ENCODE measurements at places on chromosomes 1 and 21.

DNA sequence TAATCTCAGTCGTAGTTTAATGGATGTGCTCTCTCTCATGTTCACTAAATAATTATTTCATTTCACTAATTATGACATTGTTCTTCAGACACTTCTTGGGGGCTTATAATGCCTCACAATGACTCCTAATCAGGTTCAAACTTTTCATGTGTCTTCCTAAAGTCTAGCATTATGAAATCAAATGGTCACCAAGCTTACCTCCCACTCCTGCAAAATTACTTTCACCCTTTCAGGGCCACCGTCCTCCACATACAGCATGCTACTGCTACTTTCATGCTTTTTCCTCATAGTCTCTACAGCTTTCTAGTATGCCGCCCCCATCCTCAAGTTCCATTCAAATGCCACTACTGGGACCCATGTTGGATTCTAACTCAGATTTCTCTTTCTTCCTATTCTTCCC is 59.8 kb upstream of the C1orf53 start:
- DNase-seq, result no peak

DNA sequence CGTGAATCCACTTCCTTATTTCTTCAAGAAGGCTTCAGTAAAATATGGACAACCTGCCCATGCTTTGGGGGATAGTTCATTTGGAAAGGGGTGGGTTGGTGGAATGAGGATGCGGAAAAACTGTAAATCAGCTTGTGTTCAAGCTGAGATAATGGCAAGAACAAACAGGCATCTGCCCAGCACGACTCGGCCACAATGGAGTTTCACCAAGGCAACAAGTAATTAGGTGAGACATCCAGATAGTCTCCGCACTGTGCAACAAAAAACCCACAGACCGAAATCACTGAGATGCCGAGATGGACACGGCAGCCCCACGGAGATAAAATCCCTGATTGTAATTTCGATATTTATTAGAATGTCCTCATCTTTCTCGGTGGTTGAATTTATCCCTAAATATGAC is 455.2 kb downstream of the AJAP1 start:
- no peak for DNase-seq

DNA sequence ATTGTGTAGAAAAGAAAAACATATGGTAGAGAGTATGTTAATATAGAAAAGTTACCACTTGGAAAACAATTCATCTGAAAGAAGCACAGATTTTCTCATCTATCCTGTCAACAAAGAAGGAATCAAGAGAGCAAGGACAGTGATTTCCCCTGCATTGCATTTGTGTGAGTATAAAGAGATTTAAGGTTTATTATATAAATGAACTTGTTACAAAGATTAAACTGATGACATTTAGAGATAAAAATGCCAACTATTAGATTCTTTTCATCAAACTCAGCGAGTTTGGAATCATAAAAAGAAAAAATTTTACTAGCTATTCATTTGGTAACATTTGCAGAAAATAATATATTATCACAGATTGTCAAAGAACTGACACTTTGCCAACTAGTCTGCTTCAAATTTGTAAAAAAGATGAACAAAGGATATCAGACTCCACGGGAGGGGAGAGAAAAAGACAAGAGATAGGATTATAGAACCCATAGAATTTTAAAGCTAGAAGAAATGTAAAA is at the start of gene RGS21:
TSS of gene RGS21 (plus strand) at position 51 of the 509 bp plus-strand sequence. CDS start 26,045 bp downstream, outside the sequence.
- DNase-seq, result no peak

- DNase-seq, result no peak
Observed at GRCh38 chr21:46295177-46295770, 9.1 kb downstream of the YBEY start.

DNA sequence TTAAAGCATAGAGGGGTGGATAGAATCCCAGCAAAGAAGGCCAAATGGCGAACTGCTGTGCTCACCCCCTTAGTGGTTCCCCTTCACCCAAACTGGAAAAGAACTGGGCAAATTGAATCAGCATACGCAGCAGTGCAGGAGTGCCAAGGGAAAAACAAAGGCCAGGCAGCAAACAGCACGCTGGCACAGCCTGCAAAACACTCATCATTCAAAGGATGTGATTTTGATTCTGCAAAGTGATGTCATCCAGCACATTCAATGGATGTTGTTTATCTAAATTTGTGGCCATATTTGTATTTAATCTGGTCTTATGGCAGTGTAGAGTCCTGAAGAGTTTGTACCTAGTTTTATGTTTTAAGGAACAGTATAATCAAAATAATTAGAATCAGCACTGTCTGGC is 71.8 kb upstream of the ECE1 start:
- DNase-seq, result no peak

GRCh38 chr1:39685071-39685470 is 6.2 kb downstream of the HPCAL4 start:
- DNase-seq, result no peak

DNA sequence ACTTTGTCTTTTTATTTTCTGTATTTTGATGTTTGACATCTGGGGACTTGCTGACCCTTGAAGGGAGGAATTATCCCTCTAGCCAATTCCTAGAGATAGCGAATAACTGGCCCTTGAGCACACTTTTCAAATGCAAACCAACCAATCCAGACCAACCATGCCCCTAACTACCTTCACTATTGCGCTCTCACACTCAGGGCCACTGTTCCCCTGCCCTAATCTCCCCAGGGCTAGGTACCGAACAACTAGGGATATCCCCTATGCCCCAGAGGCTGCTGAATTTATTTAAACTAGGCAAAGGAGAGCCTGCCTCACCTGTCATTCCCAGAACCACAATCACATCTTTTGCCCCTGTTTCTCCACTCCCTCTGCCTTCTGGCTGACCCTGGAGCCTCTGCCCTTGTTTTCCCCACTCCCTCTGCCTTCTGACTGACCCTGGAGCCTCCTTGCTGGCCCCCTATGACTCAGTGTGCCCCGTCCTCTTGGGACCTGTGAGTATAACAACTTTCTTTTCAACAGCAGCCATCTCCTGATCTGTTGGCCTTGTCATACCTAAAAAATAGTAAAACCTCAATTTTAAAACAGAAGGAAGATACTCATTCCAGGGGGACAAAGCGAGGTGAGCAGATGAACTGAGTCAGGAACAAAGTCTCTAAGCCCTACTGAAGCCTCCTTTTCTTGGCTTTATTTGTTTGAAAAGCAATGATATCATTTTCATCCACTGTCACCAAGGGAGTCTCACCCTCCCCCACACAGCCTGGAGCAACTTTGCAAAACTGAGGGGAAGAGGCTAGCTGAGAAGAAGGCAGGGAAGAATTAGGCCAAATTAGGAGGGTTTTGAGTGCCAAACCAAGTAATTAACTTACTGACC is 115.5 kb downstream of the NMNAT2 start:
- DNase-seq, result no peak

DNA sequence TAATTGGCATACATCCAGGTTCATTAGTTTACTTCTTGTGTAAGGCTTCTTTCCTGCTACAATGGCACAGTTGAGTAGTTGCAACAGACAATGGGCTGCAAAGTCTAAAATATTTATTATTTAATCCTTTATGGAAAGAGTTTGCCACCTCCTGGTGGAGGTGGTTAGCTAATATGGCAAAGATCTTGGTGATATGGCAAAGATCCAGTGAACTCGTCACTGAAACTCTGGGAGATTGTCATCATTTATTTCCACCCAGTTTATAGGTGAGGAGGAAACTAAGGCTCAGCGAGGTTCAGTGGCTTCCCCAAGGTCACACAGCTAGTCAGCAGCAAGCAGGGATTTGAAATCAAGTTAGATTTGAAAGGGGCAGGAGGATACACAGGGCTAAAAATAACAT is 16.1 kb upstream of the IFFO2 start:
- no peak for DNase-seq

GRCh38 chr21:37874904-37875780 is 41.1 kb downstream of the KCNJ6 start:
- no peak for DNase-seq

DNA sequence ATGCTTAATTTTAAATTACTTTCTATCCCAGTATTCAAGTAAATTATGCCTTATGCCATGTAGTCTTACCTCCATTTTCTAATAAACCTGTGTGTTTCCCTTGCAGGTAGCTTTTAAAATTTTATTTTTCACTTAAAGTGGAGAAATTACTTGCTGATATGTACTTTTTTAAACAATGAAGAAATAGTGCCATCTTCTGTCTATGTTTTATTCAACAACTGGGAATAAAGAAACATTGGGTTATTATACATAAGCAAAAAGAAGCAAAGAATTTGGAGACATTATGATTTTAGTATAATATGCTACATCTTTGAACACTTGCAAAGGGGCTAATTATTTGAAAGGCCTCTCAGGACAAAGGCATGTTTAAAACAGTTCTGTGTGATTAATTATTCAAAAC is 1912.9 kb downstream of the MRPL39 start:
- DNase-seq, result no peak

GRCh38 chr1:83931658-83932253 is 67.2 kb downstream of the TTLL7 start:
- no peak for DNase-seq

DNA sequence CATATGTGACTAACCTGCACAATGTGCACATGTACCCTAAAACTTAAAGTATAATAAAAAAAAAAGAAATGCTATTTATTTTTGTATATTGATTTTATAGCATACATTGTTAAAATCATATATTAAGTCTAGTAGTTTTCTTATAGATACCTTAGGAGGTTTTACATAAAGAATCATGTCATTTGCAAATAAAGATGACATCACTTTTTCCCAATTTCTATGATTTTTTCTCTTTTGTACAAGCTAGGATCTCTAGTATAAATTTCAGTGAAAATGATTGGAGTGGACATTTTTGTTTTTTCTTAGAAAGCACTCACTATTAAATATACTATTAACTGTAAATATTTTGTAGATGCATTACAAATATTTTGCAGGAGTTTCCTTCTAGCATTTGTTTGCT is 20.5 kb upstream of the NTMT2 start:
- no peak for DNase-seq

DNA sequence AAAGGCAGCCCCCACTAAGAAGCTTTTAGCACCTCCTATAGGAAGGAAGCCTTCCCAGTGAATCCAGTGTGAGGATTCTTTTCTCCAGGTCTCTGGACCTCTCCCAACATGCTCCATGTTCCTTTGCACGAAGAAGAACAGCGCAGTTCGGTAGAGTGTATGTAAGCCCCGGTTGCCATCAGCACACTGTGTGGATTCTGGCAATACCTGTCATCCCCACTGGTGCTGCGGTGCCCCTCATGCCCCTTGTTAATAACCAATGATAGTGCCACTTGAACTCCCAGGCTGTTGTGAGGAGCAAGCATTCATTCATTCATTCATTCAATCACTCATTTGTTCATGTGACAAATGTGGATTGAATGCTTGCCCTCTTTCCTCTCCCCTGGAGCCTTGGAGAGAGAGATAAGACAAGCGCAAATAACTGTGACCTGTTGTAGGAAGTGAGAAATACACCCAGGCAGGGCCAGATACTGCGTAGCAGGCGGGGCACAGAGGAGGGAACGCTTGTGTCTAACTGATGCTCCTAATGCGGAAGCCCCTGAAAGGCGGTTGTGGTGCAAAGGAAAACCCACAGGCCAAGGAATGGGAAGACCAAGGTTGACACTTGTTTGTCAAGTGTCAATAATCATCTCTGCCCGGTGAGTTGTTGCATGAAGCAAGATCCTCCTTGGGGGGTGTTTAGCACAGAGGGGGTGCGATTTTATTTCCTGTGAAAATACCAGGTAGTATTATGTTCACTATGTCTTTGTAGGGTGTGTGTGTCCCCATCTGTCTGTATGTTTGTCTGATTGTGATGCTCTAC is 9.8 kb downstream of the LGR6 start:
- DNase-seq, result no peak

DNA sequence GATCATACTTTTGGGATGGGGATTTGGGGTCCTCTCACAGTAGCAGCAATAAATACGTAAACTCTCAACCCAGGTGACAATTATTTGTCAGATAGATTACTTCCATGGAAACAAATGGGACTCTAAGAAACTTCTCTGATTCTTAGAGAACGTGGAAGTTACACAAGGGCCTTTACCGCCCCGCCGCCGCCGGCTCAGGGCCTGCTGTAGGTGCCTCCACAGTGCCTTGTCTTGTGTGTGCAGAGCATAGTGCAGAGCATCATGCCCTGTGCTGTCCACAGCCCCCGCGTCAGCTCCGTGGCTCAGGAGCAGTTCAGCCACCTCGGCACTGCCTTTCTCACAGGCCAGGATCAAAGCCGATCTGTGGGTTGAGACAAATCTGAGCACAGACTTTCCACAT is 11.0 kb downstream of the ANKRD35 start:
- DNase-seq, result no peak

- no peak for DNase-seq
Observed at GRCh38 chr1:160451859-160452232, 51.5 kb downstream of the VANGL2 start.

GRCh38 chr1:13451399-13451965 is 41.2 kb downstream of the PRAMEF20 start:
- no peak for DNase-seq

GRCh38 chr1:234533975-234534876 is 55.2 kb upstream of the TARBP1 start:
- DNase-seq, result no peak

DNA sequence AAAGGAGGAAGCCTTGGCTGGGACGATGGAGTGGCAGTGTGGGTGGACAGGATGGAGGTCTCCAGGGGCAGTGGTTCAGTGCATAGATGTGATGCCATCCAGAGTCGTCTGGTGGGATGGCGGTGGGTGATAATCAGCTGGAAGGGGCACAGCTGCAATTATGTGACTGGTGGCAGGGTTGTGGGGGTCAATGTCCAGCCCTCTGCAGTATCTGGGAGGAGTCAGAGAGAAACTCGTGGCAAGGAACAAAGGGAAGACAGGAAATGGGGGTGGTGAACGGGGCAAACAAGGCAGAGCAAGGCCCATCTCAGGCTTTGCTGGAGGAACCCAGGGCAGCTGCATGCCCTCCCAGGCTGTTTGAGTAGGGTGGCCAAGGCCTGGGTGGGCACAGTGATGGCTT is 118.3 kb upstream of the USP24 start:
- DNase-seq, result no peak

- DNase-seq, result no peak
Observed at GRCh38 chr1:234958066-234958705, 170.5 kb downstream of the TOMM20 start.

Measured in activated CD4-positive, alpha-beta T cell treated with anti-CD3 and anti-CD28 coated beads, Interleukin-2, amount 50 U/mL, for 4 hours (primary cell).